ENCODE measurements at places on chromosomes 13 and 19.

GRCh38 chr13:111403266-111403665, 82.8 kb downstream of the TEX29 start:
- H3K27ac ChIP-seq: no peak overlapping the region
- no peaks in the 10 kb centered on the region for H3K4me1 ChIP-seq
- no peak for DNase-seq
- H3K4me3 ChIP-seq: no peak overlapping the region
- no peaks in the 10 kb centered on the region for H3K27me3 ChIP-seq

DNA sequence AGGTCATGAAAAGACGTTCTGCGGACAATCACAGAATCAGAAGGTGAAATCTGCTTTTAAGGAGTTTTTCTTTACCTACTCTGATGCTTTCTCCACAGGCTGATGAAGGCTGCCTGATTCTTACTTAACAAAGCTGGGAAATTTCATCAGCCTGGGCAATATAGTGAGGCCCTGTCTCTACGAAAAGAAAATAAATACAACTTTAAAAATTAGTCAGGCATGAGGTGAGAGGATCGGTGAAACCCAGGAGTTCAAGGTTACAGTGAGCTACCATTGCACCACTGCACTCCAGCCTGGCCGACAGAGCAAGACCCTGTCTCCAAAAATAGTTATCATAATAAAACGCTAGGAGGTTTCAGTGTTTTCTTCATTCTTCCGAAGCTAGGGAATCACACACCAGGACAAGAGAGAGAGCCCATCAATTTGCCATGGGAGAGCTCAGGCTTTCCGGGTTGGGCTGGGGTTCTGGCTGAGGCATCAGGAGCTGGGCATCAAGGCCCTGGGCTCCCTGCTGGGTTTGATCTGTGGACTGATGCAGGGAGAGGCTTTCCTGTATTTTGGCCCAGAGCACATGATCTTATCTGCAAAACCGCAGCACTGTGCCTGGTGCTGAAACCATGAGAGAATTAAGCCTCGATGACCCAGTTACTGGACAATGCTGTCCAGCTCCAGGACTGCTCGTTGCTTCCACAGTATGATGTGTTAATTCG, 25.1 kb upstream of the CEBPG start:
- H3K4me3 ChIP-seq: no peak overlapping the region
- DNase-seq: no peak
- no peaks in the 10 kb centered on the region for H3K36me3 ChIP-seq
- H3K27me3 ChIP-seq: peaks cover 36% of the 10 kb centered on the region

DNA sequence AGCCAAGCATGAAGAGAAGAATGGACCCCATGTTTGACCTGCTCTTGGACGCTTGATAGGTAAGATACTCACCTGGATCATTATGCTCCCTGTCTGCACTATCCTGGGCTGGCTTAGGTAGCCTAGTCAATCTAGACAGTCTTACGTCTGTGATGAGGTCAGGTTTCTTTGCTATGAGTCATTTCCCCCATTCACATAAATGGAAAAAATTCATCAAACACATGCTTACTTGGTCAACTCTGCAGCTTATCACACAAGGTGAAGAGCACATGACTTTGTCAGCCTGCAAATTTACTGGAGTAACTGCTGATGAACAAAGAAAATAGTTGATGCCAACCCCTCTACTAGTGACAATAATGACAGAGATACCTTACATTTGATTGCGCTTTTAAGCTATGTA, 170.0 kb downstream of the NUFIP1 start:
- H3K36me3 ChIP-seq: no peaks in the 10 kb centered on the region
- peaks cover 26% of the 10 kb centered on the region for H3K4me1 ChIP-seq
- H3K27me3 ChIP-seq: peaks cover 14% of the 10 kb centered on the region
- H3K4me3 ChIP-seq: no peak overlapping the region

- H3K36me3 ChIP-seq: no peaks in the 10 kb centered on the region
- H3K27me3 ChIP-seq: peaks cover 18% of the 10 kb centered on the region
- H3K27ac ChIP-seq: no peak overlapping the region
- H3K4me1 ChIP-seq: no peaks in the 10 kb centered on the region
These were observed 8.8 kb downstream of the SCEL start for GRCh38 chr13:77544355-77544754.

DNA sequence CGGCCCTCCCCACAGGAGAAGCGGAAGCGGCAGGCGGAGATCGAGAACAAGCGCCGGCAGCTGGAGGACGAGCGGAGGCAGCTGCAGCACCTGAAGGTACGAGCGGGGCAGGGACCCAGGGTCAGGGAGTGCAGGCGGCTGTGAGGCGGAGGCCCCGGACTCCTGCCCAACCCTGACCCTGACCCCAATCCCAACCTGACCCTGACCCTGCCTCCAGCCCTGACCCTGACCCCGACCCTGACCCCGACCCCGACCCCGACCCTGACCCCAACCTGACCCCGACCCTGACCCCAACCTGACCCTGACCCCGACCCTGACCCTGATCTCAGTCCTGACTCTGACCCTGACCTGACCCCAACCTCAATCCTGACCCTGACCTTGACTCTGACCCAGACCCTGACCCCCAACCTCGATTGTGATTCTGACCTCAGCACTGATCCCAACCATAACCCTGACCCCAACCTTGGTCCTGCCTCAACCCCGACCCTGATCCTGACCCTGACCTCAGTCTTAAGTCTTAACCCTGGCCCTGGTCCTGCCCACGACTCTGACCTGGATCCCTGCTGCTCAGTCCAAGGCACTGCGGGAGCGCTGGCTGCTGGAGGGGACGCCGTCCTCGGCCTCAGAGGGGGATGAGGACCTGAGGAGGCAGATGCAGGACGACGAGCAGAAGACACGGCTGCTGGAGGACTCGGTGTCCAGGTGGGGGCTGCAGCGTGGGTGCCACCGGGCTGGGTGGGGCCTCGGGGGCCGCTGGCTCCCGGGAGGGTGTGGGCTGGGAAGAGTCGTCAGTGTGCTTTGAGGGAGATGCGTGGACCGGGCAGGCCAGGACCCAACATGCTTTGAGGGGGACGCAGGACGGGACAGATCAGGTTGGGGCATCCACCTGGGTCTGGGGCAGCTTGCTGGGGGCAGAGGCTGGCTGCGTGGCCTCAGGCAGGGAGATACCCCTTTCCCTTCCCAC, 18.5 kb downstream of the PALM start:
- no peaks in the 10 kb centered on the region for H3K36me3 ChIP-seq
- no peak for DNase-seq
- H3K27ac ChIP-seq: no peak overlapping the region

DNA sequence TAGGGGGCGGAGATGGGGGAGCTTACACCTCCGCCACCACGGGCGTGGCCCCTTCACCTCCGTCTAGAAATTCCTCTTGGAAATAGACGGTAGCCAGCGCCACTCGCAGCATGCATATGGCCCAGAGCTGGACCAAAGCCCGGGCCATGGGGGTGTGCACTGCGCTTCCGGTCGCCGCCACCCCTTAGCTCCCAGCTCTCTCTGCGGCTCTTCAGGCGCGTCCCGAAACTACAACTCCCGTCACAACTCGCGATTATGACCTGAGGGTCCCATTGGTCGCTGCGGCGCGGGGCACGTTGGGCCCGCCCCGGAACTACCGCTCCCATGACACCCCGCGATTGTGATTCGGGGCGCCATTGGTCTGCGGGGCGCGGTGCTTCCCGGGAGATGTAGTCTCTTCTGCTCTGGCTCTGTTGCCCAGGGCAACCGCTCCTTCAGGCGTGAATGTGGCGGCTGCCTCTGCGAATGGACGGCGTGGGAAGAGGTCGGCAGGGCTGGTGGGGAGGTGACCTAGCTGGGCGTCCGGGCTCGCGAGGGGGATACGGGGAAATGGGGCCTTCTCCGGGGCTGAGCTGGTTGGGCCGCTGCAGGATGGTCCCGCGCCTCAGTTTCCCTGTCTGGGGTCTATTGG, at the start of the genes C19orf44 and CALR3:
Gene C19orf44 (plus strand): TSS at position 413 of the 631 bp plus-strand sequence. CDS start 4,399 bp downstream, outside the sequence.
Gene CALR3 (minus strand): TSS at position 186 of the 631 bp plus-strand sequence. CDS start 38 bp downstream, at position 148.
- H3K27ac ChIP-seq: peak within 1 kb of the TSS; percentile 96
- H3K4me1 ChIP-seq: peaks cover 26% of the 10 kb centered on the region
- H3K4me3 ChIP-seq: peak within 1 kb of the TSS; percentile 97

- H3K27ac ChIP-seq: no peak overlapping the region
- H3K27me3 ChIP-seq: peaks cover 15% of the 10 kb centered on the region
- H3K36me3 ChIP-seq: peaks cover 1% of the 10 kb centered on the region
- H3K4me3 ChIP-seq: peak overlapping the region; percentile 78
These were observed 7.0 kb downstream of the PGLYRP1 start for GRCh38 chr19:46015687-46016425.

- H3K4me1 ChIP-seq: peaks cover 51% of the 10 kb centered on the region
- H3K4me3 ChIP-seq: no peak overlapping the region
- H3K36me3 ChIP-seq: peaks cover 14% of the 10 kb centered on the region
- H3K27me3 ChIP-seq: no peaks in the 10 kb centered on the region
- DNase-seq: no peak
These were observed 37.1 kb downstream of the MLLT1 start for GRCh38 chr19:6242677-6243076.

- peaks cover 3% of the 10 kb centered on the region for H3K27me3 ChIP-seq
- no peaks in the 10 kb centered on the region for H3K4me1 ChIP-seq
- no peak overlapping the region for H3K4me3 ChIP-seq
- H3K36me3 ChIP-seq: no peaks in the 10 kb centered on the region
- DNase-seq: no peak
- H3K27ac ChIP-seq: no peak overlapping the region
These were observed 32.9 kb downstream of the TSKS start for GRCh38 chr19:49730166-49730565.

GRCh38 chr13:83499286-83499685, 383.0 kb downstream of the SLITRK1 start:
- no peak for DNase-seq
- H3K27ac ChIP-seq: no peak overlapping the region
- H3K27me3 ChIP-seq: no peaks in the 10 kb centered on the region
- H3K4me1 ChIP-seq: no peaks in the 10 kb centered on the region

- H3K27me3 ChIP-seq: peaks cover 2% of the 10 kb centered on the region
- H3K4me1 ChIP-seq: no peaks in the 10 kb centered on the region
- H3K4me3 ChIP-seq: no peak overlapping the region
- no peak for DNase-seq
- no peak overlapping the region for H3K27ac ChIP-seq
- no peaks in the 10 kb centered on the region for H3K36me3 ChIP-seq
These were observed 504.3 kb downstream of the IRS2 start for GRCh38 chr13:109281903-109282635.

DNA sequence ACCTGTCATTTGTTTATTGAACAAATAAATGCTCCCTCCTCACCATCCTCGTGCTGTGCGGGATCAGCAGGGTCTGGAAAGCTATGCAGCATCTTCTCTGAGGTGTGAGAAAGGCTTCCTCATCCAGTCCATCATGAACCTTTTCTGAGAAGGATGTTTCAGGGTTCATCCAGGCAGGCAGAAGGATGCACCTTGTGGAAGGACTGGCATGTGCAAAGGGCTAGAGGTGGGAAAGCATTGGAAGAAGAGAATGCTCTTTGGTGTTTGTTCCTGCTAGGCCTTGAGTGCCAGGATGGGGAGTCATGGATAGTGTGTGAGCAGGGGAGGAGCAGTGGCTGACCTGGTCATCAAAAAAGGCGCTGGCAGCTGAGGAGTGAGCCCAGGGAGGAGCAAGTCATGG, 6.6 kb downstream of the PALM start:
- no peaks in the 10 kb centered on the region for H3K4me1 ChIP-seq
- no peak for DNase-seq
- no peak overlapping the region for H3K27ac ChIP-seq
- H3K36me3 ChIP-seq: no peaks in the 10 kb centered on the region

DNA sequence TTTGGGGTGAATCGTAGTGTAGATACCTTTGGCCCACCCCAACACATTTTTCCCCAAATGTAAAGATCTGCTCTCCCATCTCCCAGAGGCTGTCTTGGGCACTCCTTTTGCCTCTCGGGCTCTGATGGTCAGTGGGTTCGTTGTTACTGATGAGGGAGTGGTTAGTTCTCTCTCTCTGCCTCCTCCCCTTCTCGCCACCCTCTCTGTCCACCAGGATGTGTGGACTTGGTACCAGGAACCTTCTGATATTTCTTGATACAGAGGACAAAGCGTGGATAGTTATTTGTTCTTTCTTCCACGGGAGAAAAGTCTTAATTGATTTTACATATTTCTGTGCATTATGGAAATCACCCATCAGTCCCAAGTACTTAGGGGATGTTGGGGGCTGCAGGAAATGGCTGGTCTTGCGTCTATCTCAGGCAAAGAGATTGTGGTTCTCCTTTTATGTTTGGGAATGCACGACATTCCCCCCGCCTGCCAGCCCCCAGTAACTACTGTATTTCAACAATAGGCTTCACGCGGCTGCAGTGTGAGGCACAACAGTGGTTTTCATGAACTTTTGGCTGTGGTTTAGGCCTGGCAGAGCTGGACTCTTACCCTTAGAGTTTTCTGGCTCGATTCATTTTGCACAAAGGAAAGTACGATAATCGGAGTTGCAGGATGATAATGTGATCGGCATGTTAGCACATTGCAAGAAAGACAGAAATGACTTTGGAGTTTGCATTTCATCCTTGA, 79.0 kb upstream of the ZNF536 start:
- H3K27me3 ChIP-seq: peaks cover 5% of the 10 kb centered on the region
- no peak for DNase-seq
- H3K4me3 ChIP-seq: no peak overlapping the region
- H3K4me1 ChIP-seq: no peaks in the 10 kb centered on the region
- H3K27ac ChIP-seq: no peak overlapping the region
- no peaks in the 10 kb centered on the region for H3K36me3 ChIP-seq

DNA sequence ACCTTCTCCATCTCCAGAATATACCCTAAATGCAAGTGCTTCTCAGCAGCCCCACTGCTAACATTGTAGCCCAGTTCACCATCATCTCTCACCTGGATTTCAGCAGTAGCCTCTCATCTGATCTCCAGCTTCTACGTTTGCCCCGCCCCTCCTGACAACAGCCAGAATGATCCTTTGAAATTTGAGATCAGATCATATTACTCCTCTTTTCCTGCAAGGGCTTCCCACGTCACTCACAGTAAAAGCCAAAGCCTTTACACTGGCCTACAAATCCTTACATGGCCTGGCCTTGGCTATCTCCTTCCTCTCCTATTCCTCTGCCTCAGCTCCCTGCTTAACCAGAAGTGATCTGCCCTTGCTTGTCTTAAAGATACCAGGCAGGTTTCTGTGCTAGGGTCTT, 94.3 kb upstream of the NBEA start:
- H3K27me3 ChIP-seq: no peaks in the 10 kb centered on the region
- no peak overlapping the region for H3K27ac ChIP-seq
- H3K36me3 ChIP-seq: no peaks in the 10 kb centered on the region
- H3K4me1 ChIP-seq: no peaks in the 10 kb centered on the region

- peak overlapping the region; percentile 78 for H3K27ac ChIP-seq
- DNase-seq: peak; percentile 61
- H3K4me3 ChIP-seq: peak overlapping the region; percentile 22
- peaks cover 26% of the 10 kb centered on the region for H3K4me1 ChIP-seq
- no peaks in the 10 kb centered on the region for H3K27me3 ChIP-seq
- no peaks in the 10 kb centered on the region for H3K36me3 ChIP-seq
These were observed 147.9 kb downstream of the KATNAL1 start for GRCh38 chr13:30159446-30159839.

GRCh38 chr13:30370146-30370545, 52.1 kb upstream of the UBE2L5 start:
- peaks cover 2% of the 10 kb centered on the region for H3K36me3 ChIP-seq
- no peak for DNase-seq
- peaks cover 65% of the 10 kb centered on the region for H3K4me1 ChIP-seq

- H3K27ac ChIP-seq: no peak overlapping the region
- peaks cover 8% of the 10 kb centered on the region for H3K27me3 ChIP-seq
- H3K4me3 ChIP-seq: no peak overlapping the region
- H3K36me3 ChIP-seq: no peaks in the 10 kb centered on the region
These were observed 313.6 kb upstream of the OBI1 start for GRCh38 chr13:78972561-78972960.

Measured in activated naive CD8-positive, alpha-beta T cell treated with anti-CD3 and anti-CD28 coated beads, Interleukin-2, amount 50 U/mL, for 24 hours (primary cell).